NCI-H2171 (cell line): ENCODE measurements at places on chromosomes 5 and 9.

GRCh38 chr9:23556459-23556858 is 269.6 kb downstream of the ELAVL2 start:
- no peak for DNase-seq

GRCh38 chr5:54518146-54518817 is 723 bp downstream of the SNX18 start:
- DNase-seq = peak; percentile 56

GRCh38 chr9:1311462-1312042 is 261.4 kb downstream of the DMRT2 start:
- no peak for DNase-seq

DNA sequence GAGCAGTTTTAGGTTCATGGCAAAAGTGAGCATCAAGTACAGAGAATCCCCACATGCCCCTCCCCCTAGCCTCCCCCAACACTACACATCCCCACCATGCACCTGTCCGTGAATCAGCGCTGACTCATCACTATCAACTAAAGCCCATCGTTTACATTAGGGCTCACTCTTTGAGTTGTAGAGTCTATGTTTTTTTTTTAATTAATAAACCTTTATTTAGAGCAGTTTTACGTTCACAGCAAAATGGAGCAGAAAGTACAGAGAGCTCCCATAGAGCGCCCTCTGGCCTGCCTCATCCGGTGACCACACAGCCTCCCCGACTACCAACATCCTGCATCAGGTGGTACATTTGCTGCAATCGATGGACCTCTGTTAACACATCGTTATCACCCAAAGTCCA is 47.9 kb upstream of the UNC5A start:
- DNase-seq = no peak

- DNase-seq = no peak
Observed at GRCh38 chr9:33159777-33160127, 7.4 kb downstream of the B4GALT1 start.

DNA sequence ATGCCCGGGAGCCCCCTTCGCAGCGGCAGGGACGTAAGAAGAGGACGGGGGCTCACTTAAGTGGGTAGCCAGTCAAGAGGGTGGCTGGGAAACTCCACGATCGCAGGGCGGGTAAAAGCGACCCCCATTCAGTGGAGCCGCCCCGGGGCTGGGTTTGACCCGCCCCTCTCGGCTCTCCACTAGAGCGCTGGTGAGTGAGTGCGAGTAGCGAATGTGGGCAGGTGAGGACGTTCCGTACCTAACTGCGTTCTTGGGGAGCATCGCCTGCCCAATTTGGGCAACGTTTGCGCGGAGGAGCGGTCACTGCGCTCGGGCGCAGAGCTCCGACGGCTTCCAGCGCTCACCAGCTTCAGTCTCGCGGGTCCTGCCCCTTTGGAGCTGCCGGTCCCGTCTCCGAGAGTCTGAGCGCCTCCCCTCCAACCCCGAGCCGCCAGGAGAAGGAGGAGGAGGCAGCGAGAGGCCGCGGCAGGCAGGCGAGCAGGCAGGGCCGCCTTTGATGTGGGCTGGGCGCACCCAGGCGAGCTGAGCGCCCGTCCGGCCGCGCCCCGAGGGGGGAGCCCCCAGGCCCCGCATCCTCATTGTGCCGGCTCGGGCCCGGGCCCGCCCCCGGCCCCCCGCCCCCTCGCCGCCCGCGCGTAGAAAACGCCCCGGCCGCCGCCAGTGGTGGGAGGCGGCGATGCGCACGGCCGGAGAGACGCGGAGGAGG is at the start of gene FGF18:
FGF18 (plus strand) TSS at position 666 of the 706 bp plus-strand sequence. CDS start 553 bp downstream, outside the sequence.
- peak; percentile 5 for DNase-seq

GRCh38 chr9:114250235-114250568 is 72.7 kb upstream of the ORM1 start:
- peak; percentile 83 for DNase-seq

GRCh38 chr5:75671506-75671905 is 45.7 kb downstream of the POC5 start:
- DNase-seq = no peak

- DNase-seq = no peak
Observed at GRCh38 chr9:135647884-135648283, 8.5 kb upstream of the GLT6D1 start.

DNA sequence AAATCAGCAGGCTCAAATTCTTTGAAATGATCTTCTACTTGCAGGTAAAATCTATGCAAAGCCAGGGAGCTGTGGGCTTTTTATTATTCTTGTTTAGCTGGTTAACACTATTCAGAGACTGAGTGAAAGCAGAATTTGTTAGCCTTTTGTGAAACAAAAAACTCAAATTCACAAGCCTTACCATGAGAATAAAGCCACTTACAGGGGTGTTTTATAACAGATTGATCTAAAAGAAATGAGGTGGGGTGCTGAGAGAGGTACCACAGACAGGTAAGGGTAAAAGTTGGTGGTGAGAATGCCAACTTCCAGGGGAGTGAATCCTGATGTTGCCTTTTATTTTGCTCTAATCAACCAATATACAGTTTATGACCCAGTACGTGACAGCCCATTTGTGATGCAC is 1585.6 kb downstream of the EFNA5 start:
- DNase-seq = no peak

DNA sequence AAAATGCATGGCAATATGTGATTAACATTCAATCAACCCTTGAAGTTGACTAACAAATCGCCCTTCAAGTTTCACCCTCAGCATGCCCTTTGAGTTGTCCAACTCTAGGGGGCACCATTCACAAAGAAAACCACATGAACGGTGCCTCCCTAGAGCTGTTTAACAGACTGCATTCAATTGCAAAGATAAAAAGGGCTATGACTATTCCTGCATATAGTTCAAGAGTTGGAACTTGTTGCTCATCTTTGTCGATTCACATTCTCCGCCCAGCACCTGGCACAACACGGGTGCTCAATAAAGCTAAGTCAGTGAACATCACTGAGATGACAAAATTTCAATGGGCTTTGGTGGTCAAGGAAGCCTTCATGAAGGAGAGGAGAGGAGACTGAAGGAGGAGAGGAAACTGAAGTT is 69.6 kb upstream of the SLC30A5 start:
- DNase-seq = no peak

GRCh38 chr5:3143382-3143781 is 391.9 kb upstream of the IRX2 start:
- no peak for DNase-seq

- no peak for DNase-seq
Observed at GRCh38 chr5:114734238-114734637, 372.4 kb downstream of the KCNN2 start.

- DNase-seq = no peak
Observed at GRCh38 chr9:34986540-34987047, 3.0 kb upstream of the DNAJB5 start.

DNA sequence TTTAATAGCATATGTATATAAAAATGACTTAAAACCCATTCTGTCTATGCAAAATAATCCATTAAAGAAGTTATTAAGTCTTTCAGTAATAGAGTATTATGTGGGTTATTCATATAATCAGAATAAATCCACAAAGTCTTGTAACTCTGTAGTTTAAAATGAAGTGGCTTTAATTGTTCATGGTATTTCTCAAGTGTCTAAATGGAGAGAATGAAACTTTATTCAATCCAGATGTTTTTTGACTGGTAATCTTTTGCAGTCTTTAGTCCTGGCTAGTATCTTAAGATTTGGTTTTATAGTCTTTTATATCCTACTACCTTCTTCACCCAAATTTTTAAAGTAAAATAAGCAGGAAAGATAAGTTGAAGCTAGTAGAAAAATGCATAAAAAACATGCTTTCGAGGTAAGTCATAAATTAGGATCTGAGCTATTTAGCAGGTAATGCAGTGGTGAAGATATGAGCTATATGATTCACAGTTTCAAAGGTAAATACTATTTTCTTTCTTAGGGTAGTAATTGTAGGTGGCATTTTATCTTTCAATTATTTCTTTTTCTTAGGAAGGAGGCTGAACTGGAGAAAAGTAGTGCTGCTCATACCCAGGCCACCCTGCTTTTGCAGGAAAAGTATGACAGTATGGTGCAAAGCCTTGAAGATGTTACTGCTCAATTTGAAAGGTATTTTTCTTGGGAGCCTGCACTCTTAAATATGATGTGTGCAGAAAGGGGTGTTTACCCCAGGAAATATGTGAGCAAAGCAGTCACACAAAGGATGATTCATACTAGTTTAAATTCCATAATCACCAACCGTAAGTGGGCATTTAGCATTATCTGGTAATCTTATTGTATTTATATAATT is 17.9 kb downstream of the HMMR start:
- DNase-seq = no peak

DNA sequence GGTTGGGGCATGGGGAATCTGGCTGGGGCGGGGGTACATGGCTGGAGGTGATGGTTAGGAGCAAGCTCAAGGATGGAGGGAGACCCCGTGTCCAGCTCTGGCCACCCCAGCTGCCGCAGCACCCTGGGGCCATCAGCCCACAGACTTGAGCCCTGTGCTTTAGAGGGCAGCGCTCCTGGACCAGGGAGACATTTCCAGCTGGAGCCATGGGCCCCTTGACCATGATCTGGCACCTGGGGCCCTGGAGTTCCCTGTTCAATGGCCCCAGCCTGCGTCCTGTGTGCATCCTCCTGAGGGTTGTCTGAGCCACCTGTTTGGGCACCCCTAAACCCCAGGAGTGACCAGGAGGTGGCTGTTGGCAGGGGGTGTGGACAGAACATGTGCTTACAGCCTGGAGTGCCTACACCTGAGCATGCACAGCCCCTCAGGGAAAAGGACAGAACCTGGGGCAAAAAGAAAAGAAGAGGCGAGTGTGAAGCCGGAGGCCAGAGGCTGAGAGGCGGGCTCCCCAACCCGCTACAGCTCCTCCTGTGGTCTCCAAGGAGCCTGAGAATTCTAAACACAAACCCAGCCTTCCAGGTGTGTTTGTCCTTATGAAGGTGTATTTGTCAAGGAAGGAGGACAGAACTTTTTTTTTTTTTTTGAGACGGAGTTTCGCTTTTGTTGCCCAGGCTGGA is 126.7 kb downstream of the C9orf50 start:
- no peak for DNase-seq

DNA sequence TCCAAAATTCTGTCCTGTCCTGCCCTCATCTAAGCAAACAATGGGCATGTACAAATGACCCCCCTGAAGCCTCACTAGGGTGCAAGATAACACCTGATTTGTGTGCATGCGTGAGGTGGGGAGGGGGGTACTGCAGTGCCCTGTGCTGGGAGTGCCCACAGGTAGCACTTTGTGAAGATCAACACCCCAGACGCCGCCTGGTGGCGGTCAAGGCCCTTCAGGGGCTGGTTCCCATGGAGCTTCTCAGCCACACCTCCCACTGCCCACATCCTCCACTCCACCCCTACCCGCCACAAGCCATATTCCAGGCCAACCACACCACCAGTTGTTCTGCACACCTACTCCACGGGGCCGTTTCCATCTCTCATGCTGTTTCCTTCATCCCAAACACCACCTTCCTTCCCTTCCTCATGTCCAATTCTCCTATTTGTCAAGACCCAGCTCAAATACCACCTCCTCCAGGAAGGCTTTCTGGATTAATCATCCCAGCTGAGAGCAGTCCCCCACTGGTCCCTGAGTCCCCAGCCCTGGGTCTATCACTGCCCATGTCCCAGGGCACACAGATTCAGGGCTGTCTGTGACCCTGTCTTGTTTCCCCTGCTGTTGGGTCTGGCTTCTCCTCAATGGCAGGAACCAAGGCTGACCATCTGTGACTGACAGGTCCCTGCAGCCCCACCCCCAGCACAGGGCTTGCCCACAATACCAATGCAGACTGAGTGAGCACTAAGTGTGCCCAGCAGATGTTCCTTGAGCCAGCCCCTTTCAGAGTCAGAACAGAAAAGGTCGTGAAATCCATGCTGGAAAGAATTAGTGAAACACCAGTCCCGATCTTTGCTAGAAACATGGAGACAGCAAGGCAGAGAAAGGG is 178.4 kb downstream of the PAX5 start:
- DNase-seq = no peak

GRCh38 chr5:10329820-10330481 is 22.2 kb upstream of the CMBL start:
- no peak for DNase-seq

GRCh38 chr9:134497283-134497860 is 144.2 kb upstream of the COL5A1 start:
- no peak for DNase-seq
